ENCODE measurements at places on chromosomes 12 and 14.
A peak's percentile ranks its signal among the peaks of the same experiment; 100 is the strongest.

DNA sequence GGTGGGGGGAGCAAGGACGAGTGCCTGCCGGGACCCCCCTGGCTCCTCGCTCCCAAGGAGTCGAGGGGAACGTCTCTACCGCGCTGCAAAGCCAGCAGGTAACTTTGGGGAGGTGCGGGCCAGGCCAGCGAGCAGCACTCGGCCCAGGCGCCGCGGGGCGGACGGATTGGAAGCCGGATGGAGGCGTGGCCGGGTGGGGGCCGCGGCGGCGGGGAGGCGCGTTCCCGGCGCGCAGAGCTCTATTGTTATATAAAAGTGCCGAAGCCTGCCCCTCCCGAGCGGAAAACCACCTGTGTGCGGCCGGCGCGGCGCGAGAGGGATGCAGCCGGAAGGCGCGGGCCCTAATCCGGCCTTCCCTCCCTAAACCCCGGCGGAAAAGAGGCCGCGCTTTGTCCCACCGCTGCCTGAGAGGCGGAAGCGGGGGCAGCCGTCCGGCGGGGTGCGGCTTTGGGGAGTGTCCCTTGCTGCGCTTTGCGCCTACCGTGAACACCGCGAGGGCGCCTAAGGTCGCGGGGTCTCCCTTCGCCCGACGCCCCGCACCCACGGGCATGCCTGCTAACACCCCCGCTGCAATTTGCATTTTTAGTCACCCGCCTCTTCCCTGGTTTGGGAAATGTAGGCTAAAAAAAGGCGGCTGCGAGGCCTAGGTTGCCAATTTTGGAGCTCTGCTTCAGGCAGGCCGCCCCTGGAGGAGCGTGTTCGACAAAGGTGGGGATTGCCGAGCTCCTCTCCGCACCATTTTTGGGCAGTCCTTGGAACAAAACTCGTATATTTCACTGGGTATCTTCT, 1.7 kb upstream of the DUSP6 start:
- DNase-seq: peak; percentile 79

DNA sequence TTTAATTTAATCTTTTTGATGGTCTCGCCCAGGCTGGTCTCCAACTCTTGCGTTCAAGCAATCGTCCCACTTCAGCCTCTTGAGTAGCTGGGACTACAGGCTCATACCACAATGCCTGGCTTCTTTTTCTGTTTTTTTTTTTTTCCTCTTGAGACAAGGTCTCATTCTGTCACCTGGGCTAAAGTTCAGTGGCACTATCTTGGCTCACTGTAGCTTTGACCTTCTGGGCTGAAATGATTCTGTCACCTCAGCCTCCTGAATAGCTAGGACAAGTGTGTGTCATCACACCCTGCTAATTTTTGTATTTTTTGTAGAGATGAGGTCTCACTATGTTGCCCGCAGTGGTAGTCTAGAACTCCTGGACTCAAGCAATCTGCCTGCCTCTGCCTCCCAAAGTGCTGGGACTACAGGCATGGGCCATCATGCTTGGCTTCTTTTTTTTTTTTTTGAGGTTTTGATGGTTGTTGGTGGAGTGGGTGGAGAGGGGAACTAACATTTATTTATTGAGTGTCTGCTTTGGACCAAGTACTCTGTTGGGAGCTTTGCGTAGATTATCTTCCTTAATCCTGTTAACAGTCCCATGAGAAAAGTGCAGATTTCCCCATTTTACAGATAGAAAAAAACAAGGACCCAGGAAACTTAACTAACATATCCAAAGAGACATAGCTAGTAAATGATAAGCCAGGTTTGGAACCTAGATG, 102.0 kb downstream of the DIP2B start:
- DNase-seq: no peak

- no peak for DNase-seq
Measured at GRCh38 chr12:2192231-2192630, 139.4 kb downstream of the CACNA1C start.

- no peak for DNase-seq
Measured at GRCh38 chr12:67251012-67251411, 18.1 kb upstream of the CAND1 start.

DNA sequence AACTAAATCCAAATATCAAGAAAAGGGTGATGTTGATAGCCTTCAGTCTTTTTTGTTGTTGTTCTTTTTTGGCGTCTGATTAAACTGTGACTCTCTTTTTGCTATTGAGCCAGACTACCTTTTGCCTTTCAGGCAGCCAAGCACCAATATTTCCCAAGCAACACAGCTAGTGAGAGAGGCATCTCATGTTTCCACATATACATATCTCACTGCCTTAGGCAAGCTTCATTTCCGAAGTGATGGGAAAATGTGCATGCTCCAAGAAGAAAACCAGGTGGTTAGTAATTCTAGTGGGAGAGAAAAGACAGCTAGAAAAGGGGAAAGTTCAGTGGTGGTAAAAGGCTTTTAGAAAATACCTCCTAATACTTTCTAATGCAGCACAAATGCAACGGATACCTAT, 277.7 kb downstream of the TMTC2 start:
- no peak for DNase-seq

DNA sequence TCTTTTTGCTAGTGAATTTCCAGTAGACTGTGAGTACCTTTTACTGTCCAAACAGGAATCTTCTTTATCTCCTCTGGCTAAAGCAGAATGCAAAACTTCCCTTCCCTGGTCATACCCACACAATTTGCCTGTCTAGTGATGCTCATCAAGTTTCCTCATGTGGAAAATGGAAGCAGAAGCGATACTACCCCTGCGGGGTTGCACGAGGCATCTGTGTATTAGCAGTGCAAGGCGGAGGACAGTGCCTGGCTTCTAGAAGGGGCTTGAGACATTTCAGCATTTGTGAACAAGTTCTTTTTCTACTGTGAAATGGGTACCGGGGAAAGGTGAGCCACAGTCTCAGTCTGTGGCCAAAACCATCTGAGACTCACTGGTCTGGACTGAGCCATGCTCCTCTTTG, 340.9 kb downstream of the AACS start:
- DNase-seq: no peak

GRCh38 chr12:103768467-103769123, 72.4 kb downstream of the NT5DC3 start:
- DNase-seq: no peak

DNA sequence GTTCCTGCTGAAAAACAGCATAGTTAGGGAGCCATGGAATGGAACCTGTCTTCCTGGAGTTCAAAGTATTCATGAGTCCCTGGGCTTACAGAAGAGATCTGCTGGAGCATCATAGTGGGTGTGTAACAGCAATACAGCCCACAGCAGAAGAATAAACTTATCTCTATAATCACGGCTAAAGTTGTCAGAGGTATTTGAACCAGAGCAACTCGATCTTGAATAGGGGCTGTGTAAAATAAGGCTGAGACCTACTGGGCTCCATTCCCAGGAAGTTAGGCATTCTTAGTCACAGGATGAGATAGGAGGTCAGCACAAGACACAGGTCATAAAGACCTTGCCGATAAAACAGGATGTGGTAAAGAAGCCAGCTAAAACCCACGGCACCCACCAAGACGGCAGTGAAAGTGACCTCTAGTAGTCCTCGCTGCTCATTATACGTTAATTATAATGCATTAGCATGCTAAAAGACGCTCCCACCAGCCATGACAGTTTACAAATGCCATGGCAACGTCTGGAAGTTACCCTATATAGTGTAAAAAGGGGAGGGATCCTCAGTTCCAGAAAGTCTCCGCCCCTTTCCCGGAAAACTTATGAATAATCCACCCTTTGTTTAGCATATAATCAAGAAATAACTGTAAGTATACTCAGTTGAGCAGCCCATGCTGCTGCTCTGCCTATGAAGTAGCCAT, 223.4 kb downstream of the PCNX1 start:
- DNase-seq: no peak

GRCh38 chr12:67578976-67579661, 69.4 kb upstream of the DYRK2 start:
- peak; percentile 11 for DNase-seq

DNA sequence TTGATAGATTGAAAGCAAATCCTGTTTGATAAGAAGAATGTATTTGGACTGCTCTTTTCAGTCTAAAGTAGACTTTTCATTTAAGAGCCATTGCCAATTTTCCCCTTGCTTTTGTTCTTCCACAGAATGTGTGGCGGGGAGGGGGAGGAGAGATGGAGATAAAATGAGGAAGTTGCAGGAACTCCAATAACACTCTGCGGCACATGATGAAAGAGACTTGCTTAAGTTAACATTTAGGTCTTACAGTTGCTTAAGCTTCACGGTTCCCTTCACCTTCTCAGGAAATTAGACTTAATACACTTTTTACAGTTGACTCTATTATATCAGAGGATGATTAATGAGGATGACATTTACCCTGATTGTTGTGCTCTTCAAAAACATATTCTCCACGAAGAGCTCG, 537.3 kb downstream of the TMTC2 start:
- DNase-seq: no peak

GRCh38 chr14:93629643-93630042, 158.6 kb downstream of the PRIMA1 start:
- DNase-seq: no peak

- DNase-seq: no peak
Measured at GRCh38 chr12:20142956-20143355, 225.4 kb upstream of the PDE3A start.

- DNase-seq: no peak
Measured at GRCh38 chr12:93823616-93824391, 146.6 kb downstream of the CRADD start.

GRCh38 chr12:1592444-1593173, 1.8 kb downstream of the FBXL14 start:
- DNase-seq: peak; percentile 66

- DNase-seq: no peak
Measured at GRCh38 chr14:25118671-25119070, 68.7 kb upstream of the STXBP6 start.

- DNase-seq: no peak
Measured at GRCh38 chr12:65444996-65445395, 166.5 kb downstream of the MSRB3 start.

DNA sequence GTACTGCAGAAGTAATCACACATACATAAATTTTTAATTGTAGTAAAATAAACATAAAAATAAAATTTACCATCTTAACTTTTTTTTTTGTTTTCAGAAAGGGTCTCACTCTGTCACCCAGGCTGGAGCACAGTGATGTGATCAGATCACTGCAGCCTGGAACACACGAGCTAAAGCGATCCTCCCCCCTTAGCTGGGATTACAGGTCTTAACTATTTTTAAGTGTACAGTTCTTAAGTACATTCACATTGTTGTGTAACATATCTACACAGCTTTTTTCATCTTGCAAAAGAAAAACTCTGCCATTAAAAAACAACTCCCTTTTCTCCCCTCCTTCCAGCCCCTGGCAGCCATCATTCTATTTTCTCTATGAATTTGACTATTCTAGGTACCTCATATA, 92.3 kb downstream of the PPP1R12A start:
- no peak for DNase-seq

- no peak for DNase-seq
Measured at GRCh38 chr12:60468546-60468945, 872.7 kb downstream of the SLC16A7 start.

DNA sequence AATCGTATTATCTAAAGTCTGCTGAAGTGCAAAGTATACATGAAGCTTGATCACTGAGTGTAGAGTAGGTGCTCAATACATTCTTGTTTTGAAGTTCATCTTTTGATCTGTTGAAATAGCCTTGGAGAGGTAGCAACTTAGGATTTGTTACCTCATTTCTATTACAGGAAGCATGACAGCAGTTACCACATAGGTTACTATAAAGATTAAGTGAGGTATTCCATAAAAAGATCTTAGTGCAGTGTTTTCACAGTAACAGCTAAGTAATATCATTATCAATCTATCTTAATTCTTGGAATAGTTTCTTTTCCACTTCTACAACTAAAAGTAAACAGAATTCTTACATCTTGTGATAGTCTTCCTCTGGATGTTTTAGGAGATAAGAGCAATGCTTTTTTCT, 50.9 kb downstream of the BTBD7 start:
- DNase-seq: no peak

DNA sequence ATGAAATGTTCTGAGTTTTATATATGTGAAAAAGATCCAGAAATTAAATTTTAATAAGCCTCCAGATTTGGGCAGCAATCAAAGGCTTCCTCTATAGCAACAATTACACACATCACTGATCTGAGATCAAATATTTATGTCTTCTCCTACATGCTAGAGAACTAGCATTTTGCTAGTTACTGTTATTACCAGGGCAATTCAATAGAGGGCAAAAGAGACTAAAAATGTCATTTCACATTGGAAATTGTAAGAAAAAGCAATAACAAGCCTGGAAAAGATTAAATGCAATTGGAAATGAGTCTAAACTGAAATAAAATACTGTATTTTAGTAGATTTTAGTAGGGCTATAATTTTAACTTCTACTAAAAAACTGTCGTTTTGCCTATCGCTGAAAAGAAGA, 32.6 kb upstream of the ANO6 start:
- DNase-seq: no peak

DNA sequence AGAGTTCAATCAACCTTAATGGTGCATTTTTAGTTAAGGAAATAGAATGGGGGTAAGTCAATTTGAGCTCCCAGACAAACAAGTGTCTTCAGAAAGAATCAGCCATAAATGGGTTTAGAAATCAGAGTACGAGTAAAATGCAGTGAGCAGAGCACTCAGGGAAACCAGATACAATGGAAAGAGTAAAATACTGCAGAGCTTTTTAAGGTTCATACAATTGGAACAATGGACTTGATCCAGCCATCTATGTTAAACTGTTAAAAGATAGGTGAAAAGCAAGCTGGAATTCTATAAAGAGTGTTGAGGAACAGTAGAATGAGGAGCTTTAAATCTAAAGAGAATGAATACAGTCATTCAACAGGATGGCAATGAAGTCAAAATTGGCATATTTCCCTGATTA, 23.8 kb upstream of the PCNX4 start:
- no peak for DNase-seq

GRCh38 chr14:105685003-105685402, 158.6 kb downstream of the TMEM121 start:
- DNase-seq: no peak

GRCh38 chr14:32186248-32186647, 15.6 kb upstream of the RNU6-7 start:
- no peak for DNase-seq

- DNase-seq: no peak
Measured at GRCh38 chr14:54532111-54533012, 22.7 kb downstream of the CGRRF1 start.

DNA sequence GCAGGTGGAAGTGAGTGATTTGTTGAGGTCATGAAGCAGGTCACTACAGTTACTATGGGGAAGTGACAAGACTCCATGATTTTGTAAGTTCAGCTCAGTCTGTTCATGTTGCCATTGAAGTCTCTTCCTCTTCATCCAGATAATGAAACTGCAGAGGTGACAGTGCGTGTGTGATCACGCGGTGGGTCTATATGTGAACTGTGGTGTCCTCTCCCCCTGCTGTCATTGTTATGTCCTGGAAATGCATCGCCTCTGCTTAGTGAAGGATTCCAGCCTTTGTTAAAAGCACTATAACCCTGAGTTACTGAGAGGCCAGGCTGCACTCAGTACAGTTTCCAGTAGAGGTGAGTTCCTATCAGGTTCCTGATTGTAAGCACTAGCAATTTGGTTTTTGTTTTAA, 216.2 kb upstream of the RMST start:
- DNase-seq: no peak

DNA sequence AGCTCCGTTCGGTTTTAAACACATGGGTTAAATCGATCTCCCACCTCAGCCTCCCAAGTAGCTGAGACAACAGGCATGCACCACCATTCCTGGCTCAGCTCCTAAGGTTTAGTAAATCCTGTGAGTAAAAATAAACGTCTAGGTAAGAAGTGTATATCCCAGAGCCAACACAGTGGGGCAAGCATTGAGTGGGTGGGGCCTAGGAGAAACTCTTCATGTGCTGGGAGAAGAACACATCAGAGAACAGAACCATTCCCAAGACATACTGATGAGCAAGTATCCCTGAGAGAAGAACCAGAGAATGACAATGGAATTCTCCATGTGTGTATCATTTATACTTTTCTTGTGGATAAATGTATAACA, 86.3 kb downstream of the SEC23A start:
- no peak for DNase-seq

All from activated CD4-positive, alpha-beta T cell treated with anti-CD3 and anti-CD28 coated beads, Interleukin-2, Interleukin-4, amounts not matched to agents 100 ng/mL and 50 ng/mL, durations not matched to agents 16 hours and 8 hours (primary cell).